ENCODE measurements at places on chromosomes 6 and 20.

GRCh38 chr6:150756173-150756572 lies 109.3 kb upstream of the MTHFD1L start:
- no peak for DNase-seq

DNA sequence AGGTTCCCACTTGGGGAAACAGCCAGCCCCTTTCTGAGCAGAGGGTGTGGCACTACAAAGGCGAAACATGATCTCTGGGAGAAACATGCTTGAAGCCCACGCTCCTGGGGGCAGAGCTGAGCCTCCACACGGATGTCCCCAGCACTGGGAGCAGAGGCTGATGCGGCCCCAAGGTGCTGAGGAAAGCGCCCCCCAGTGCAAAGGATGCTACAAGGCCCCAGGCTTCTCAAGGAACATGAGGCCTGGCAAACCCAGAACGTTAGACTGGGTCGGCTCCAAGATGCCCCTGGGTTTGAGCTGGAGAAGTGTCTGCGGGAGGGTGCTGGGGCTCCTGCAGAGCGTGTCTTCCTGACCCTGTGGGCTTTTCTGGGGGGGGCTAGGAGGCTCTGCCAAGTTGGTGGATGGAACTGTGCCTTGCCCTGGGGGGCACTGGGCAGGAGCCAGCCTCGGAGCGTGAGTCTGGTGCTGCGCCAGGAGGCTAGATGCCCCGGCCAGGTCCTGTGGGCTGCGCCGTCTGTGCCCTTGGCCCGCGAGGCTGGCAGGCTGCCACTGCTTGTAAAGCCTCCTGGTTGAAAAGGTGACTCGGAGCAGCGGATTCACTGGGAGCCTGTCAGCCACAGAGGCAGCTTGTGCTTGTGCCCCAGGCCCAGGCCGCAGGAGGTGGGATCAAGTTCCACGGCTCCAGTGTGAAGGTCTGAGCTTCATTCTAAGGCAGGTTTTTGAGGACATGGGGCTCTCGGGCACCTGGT lies 8.1 kb downstream of the SYNJ2 start:
- DNase-seq, result peak; percentile 53

DNA sequence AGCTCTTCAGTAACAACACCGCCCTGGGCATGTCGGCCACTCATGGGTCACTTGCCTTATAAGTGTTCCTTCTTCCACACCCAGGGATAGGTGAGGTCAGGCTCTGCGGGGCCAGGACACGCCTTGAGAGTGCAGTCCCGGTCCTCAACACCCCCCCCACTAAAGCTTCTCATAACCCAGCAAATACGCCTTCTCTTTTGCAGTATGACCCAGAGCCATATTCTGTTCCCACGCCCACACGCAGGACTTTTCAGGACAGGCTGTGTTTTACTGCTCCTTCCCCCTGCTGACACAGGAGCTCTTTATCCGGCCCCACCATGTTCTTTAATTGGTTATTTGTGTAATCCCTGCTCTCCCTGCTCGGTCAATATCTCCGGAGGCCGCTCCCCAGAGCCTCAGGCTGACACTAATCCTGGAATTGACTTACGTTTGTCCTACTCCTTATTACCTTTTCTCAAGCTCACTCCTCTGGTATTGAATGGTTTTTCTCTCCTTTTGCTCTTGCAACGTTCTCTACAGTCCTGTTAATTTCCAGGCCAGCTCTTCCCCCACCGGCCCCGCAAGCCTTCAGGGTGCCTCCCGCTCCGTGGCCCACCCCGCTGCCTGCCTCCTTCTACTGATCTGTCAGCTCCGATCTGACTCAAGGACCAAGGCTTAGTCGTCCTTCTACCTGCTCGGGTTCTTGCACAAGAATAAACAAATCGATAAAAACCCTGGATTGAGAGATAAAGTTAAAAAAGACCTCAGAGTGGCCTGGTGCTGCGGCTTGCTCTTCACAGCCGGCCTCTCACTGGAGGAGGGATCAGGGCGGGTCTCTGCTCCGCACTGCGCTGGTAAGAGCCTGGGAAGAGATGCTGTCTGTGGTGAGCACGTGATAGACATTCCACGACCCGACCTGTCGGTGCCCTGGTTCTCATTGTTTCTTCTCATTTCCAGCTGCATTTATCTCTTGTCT lies 357.5 kb downstream of the ZFAND3 start:
- peak; percentile 8 for DNase-seq

GRCh38 chr20:20447196-20447595 lies 79.3 kb downstream of the INSM1 start:
- no peak for DNase-seq

DNA sequence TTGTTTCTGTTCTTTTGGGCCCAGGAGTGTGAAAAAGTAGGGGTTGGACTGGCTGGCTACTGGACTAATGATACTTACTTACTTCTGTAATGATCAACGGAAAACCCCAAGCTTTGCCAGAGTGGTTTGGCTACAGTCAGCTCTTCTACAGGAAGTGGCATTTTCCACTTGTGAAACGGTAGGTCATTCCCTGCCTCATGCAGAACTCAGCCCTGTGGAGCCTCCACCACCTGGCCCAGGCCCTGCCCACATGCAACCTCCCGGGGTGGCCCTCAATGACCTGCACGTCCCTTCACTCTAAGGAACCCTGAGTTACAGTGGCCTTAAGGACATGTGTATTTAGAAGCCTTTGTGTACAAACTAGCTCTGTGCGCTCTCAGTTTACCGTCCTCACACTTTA lies 140.4 kb downstream of the DTNBP1 start:
- no peak for DNase-seq

GRCh38 chr20:53299831-53300230 lies 293.8 kb downstream of the ZNF217 start:
- DNase-seq, result no peak

GRCh38 chr6:81744131-81744530 lies 8.3 kb downstream of the TENT5A start:
- no peak for DNase-seq

DNA sequence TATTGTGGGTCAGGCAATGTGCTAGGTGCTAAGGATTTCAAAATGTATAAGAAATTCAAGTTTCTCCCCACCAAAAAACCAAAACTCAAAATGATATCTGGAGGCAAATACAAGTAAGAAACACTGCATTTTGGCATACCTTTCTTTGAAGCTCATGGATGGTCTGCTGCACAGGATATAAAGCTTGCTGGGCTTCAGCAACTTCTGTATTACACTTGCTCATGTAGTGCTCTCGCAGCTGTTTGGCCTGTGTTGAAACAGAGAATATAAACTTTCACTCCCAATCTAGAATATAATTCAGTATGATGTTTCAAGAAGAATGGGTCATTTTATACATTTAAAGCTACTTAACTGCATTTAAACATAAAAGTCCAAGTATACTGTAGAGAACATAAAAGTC lies 39.6 kb downstream of the SHPRH start:
- DNase-seq, result no peak

DNA sequence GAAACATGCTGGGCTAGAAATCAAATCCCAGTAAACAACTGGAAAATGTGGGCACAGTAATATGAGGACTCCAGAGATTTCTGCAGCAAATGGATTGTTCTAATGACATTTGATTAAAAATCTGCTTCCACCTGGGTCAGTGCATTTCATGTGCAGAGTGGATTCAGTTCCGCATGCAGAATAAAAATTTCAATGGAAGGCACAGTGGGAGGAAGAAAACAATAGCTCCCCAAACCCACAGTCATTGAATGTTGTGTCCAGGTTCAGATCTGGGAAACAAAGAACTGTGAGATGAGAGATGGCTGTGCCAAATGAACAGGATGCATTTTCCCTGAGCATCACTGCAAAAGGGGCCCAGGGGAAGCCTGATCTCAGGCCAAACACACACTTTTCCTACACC lies 403.1 kb downstream of the BTBD9 start:
- DNase-seq, result no peak

DNA sequence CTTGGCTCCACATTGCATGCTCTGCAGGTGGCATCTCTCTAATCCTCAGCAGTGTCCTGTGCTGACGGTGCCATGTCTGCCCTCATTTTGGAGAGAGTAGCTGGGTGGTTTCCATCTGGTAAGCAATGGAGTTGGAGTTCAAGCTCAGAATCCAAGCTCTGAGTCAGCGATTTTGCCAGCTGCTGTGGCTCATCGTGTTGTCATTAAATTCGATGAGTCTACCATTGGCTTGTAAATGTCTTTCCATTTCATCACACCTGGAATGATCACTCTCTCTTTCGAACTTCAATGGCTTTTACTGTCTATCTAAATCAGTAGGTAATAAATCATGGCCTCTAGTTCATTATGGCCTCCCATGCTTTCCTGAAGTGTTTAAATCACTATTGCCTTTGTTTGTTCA lies 378.5 kb upstream of the TSHZ2 start:
- DNase-seq, result peak; percentile 20

- peak; percentile 18 for DNase-seq
These were observed 143.7 kb upstream of the GGTLC1 start for GRCh38 chr20:24132246-24132645.

DNA sequence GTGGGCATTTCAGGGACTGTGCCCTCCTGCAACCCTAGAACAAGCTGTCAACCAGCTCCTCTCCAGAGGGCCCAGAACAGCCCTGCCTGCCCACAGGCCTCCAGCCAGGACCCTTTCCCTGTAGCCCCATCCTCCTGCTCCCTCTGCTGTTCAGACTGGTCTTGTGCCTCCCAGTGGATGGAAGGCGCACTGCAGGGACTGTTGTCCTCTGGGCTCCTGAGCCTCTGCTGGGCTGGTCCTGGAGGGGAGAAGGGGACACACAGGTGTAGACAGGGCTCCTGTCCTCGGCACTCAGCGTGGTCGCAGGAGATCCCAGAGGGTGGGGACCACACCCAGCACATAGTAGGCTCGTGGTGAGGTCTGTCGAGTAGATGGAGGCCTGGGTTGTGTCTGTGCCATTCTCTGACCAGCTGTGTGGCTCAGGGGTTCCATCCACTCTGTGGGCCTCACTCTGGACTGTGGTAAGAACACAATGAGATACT lies 11.5 kb downstream of the ITPR3 start:
- peak; percentile 66 for DNase-seq

GRCh38 chr6:159151266-159151855 lies 17.8 kb upstream of the FNDC1 start:
- DNase-seq, result peak; percentile 67

DNA sequence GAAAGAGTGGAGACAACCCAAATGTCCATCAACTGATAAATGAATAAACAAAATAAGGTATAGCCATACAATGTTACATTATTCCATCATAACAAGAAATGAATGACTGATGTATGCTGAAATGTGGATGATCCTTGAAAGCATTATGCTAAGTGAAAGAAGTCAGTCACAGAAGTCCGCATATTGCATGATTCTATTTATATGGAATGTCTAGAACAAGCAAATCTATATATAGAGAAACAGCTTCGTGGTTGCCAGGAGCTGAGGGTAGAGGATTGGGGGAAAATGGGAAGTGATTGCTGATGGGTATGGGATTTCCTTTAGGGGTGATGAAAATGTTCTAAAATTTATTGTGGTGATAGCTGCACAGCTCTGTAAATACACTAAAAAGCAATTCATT lies 196.8 kb downstream of the ATXN1 start:
- DNase-seq, result no peak

GRCh38 chr6:40724886-40725285 lies 137.7 kb upstream of the LRFN2 start:
- DNase-seq, result no peak

GRCh38 chr20:63443606-63444395 lies 28.7 kb downstream of the KCNQ2 start:
- DNase-seq, result no peak

DNA sequence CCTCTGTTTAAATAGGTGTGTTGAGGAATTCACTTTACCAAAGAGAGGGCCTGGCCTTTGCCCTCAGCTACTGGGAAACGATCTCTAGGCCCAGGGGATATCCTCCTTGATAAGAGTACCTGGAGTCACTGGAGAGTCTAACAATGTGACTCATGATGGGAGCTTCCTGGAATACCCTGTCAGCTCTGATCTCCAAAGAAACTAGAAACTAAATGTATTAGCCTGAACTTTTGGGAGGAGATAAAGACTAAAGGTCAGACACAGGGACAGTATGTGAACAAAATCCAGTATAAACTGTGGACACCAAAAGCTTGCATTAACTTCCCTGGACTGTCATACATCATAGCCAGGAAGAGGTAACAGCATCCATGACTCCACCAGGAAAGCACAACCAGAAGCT lies 148.5 kb downstream of the RNGTT start:
- DNase-seq, result peak; percentile 38

- no peak for DNase-seq
These were observed 23.0 kb upstream of the IER3 start for GRCh38 chr6:30767158-30767943.

DNA sequence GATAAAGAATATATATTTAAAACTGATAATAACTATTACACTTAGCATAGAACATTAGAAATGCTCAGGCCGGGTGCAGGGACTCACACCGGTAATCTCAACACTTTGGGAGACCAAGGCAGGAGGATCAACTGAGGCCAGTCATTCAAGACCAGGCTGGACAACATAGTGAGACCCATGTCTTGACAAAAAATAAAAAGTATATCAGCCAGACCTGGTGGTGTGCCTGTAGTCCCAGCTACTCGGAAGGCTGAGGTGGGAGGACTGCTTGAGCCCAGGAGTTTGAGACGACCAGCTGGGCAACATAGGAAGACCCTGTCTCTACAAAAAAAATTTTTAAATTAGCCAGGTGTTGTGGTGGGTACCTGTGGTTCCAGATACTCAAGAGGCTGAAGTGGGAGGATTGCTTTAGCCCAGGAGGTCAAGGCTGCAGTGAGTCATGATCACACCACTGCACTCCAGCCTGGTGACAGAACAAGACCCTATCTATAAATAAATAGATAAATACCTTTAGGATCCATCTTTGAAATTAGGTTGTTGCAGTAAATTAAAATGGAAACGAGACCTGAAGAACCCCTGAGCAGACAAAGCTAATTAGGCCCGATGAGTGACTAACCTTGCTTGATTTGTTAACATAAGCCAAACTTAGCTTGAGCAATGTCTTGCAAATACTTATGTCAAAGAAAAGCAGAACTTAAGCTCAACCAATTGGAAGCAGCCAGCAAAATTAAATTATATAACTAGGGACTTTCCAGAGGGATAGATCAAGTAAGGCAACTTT lies 75.8 kb upstream of the E2F3 start:
- DNase-seq, result peak; percentile 52

DNA sequence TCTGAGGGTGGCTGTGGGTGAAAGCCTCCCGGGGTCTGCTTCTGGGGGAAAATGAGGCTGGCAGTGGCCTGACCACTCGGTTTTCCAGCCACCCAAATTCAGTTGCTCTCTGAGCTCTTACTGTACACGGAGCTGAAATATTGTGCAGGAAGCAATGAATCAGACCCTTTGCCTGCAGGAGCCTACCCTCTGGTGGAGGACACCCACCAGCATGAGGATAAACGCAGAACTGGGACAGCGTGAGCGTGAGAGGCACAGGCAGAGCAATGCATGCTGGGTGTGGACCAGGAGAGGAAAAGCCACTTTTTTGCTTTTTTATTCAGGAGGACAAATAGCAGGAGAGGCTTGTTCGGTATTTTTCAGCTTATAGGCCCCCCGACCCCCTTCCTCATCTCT lies 298.0 kb downstream of the QKI start:
- DNase-seq, result no peak

- DNase-seq, result peak; percentile 50
These were observed 60.4 kb upstream of the AKAP12 start for GRCh38 chr6:151179321-151179720.

- peak; percentile 17 for DNase-seq
These were observed 148.2 kb downstream of the LAMA2 start for GRCh38 chr6:129031051-129031599.
